ENCODE measurements at places on chromosomes 5 and 9.
A peak's percentile ranks its signal among the peaks of the same experiment; 100 is the strongest.

- DNase-seq = no peak
Observed at GRCh38 chr5:110718311-110718710, 8.2 kb downstream of the TMEM232 start.

GRCh38 chr5:90877049-90877448 is 318.5 kb downstream of the ADGRV1 start:
- DNase-seq = no peak

DNA sequence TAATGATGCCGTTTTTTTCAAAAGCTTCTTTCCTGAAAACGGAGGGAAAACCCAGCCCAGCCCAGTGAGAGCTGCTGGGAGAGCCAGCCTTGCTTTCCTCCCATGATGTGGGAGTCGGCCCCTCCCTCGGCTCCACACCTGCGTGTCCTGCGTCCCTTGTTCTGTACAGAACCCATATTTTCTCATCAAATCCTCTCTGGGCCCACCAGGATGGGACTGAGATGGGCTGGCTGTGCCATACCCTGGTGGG is 8.9 kb downstream of the FLT4 start:
- DNase-seq = no peak

- no peak for DNase-seq
Observed at GRCh38 chr5:42547894-42548293, 124.7 kb downstream of the GHR start.

- DNase-seq = peak; percentile 39
Observed at GRCh38 chr5:134510970-134511795, 14.3 kb upstream of the JADE2 start.

GRCh38 chr5:2196416-2196815 is 313.7 kb upstream of the IRX4 start:
- no peak for DNase-seq

Data from astrocyte of the spinal cord (primary cell).